ENCODE measurements at places on chromosomes 4 and X.
A peak's percentile ranks its signal among the peaks of the same experiment; 100 is the strongest.

DNA sequence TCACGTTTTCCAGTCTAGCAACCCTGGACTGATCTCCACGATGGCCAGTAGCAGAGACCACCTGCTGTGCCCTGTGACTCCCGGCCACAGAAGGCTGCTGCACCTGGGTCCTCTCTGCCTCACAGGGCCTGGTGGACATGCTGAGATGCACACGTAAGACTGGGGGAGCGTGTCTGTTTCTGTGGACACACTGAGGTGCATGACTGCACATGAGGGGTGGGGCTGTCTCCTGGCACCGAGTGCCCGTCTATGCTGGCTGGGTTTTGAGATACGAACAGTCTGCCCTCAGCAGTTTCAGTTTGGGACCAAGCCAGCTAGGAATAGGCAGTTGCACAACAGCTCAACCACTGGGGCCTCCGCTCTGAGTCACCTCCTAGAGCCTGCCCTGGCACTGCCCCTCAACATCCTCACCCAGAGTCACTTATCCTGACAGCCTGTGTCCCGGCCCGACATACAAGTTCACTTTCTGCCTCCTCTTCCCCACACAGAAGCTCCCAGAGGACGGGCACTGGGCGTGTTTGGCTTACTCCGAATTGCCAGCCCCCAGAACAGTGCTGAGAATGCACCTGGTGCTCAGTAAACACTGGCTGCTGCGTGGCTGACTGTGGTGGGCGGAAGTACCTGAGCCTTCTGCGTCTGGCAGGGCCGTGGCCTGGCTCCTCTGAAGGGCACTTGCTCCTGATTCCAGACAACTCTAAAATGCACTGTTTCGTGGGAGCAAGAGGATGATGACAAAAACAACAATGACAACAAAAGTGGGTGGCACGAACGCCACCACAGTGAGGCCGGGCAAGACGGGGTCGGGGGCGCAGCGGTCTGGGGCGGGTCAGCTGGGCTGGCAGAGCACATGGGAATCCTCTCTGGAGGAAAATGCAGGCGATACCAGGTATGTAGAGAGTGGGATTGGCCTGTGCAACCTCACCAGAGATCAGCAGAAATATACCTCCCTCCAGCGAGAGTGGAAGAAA is 30.9 kb downstream of the RNF212 start:
- peak; percentile 85 for ATAC-seq

- ATAC-seq, result no peak
These were observed 1378.2 kb downstream of the STIM2 start for GRCh38 chr4:28238876-28239275.

- ATAC-seq, result no peak
These were observed 303.7 kb downstream of the CAMK2D start for GRCh38 chr4:113457886-113458285.

DNA sequence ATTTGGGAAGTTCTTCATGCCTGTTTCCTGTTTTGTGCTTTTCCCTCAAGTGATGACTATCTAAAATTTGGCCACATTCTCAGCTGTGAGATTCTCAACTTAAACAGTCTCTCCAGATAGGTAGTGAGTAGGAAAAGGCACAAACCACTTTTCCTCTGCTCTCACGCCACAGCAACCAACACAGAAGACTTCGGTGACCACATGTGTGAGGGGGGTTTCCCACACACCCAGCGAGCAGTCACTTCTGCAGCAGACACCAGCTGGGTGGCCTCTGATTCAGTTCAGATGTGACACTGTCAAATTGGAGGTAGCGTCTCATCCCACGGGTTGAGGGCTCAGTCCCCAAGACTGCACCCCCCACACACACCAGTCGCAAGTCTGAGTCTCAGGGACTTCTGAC is 25.1 kb upstream of the CLDN34 start:
- no peak for ATAC-seq

DNA sequence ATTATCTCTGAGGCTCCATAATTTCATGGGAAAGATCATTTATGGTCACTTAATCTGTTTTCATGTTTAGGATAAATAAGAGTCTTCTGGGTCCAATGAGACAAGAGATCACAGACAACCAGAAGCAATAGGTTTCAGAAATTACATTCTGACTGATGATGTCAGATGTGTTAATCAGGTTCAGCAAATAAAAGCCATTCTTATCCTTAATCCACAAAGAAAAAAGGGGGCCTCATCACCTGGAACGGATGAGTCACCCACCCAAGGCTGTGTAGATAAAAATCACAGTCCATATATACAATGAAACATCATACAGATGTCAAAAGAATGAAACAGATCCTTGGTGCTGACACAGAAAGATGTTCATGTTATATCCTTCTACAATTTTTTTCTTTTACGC is 36.6 kb downstream of the SYTL4 start:
- no peak for ATAC-seq

DNA sequence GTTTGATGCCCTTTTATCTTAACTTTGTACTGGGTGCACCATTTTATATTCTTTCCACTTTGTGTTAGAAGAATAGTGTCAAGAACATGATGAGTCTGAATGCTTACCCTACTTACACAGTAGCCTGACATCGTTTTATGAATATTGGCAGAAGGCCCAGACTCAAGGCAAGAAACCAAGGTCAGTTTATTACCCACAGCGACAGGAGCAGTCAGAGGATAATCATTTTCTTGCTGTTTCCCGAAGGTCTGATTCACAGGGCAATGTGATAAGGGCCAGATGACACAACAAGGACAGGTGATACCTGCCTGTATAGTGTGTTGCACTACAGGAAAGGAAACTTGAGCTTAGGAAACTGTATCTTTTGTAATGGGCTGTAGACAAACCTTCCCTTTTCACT is 417.4 kb downstream of the SPOCK3 start:
- no peak for ATAC-seq

DNA sequence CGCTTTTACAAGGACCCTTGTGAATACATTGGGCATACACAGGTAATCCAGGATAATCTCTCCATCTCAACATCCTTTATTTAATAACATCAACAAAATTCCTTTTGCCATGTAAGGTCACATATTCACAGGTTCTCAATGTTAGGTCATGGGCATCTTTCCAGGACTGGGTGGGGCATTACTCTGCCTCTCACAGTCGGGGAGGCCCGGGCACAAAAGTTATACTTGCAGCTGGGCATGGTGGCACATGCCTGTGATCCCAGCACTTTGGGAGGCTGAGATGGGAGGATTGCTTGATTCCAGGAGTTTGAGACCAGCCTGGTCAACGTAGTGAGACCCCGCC is 93.7 kb upstream of the AP1S2 start:
- no peak for ATAC-seq

- no peak for ATAC-seq
These were observed 6.5 kb downstream of the HMGN5 start for GRCh38 chrX:81195259-81195658.

DNA sequence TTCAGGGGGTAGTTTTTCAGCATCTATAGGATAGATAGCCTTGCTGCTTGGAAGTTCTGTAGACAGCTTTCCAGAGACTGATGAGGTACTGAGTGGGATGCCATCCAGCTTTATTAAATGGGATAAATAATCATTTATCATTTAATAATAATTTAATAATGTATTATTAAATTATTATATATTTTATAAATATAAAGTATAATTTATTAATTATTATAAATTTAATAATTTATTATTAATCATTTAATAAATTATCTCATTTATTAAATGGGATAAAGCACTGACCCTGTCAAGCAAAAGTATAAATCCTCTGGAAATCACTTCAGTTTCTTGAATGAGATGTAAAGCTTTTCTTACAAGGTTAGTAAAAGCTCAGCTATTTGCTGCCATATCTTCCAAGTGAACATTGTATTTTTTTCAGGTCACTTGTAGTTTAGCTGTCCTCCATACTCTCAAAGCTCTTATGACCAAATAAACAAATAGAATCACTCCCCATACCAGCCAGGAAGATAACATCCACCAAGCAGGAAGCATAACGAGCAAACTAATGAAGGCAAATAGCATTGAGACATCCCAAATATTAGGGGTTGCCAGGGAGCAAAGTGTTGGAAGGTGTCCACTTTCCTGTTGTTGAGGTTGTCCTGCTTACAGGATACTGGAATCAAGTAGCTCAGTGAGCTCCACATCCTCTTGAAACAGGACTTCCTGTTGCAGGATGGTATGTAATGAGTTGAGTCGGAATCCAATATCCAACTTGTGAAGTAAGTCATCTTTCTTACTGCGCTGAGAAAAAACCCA is 88.9 kb downstream of the ZNF674 start:
- ATAC-seq, result no peak

DNA sequence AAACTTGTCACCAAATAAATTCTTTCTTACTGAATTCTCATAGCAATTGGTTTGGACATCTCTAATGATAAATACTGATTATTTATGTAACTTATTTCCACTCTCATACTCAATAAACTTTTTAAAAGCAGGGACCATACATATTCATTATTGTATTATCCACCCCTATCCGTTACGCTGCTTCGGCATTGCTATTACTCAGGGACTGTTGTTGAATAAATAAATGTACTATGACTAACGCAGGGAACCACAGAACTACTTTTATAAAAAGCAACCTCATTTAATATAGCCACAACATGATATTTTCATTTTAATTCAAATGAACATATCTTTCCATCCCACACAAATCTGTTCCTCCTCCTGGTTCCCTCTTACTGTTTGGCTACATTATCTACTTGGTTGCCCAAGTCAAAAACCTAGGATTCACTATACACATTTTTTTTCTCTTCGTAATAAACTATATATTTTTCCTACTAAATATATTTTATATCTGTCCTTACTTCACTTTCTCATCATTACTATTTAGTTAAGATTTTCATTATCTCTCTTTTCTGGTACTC is 14.9 kb upstream of the ANKRD50 start:
- no peak for ATAC-seq

- ATAC-seq, result peak; percentile 5
These were observed 88.6 kb downstream of the HPRT1 start for GRCh38 chrX:134548257-134549201.

DNA sequence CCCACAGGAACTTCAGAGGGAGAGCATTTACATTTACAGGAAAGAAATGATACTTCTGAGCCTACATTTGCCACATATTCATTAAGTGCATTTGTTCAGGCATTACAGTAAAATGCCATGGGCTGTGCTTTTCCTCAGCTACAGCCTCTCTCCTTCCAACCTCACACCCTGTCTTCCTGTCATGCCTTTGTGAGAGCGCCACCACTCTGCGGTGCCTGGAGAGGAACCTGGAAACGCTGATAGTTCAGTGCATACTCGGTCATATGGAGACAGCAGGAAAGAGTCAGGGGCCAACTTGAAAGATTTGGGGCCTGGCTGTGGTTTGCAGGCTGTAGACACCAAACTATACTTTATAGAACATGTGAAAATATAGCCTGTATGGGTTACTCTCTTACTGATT is 40.5 kb downstream of the NFKB1 start:
- no peak for ATAC-seq

GRCh38 chrX:33969105-33969504 is 163.0 kb downstream of the FAM47A start:
- no peak for ATAC-seq

- no peak for ATAC-seq
These were observed 77.3 kb downstream of the TSPAN5 start for GRCh38 chr4:98581126-98581525.

Data from SK-N-SH treated with all-trans-retinoic acid at 6 μM for 48 hours (cell line).